HCEC 1CT (cell line): ENCODE measurements at places on chromosomes 16 and 17.

DNA sequence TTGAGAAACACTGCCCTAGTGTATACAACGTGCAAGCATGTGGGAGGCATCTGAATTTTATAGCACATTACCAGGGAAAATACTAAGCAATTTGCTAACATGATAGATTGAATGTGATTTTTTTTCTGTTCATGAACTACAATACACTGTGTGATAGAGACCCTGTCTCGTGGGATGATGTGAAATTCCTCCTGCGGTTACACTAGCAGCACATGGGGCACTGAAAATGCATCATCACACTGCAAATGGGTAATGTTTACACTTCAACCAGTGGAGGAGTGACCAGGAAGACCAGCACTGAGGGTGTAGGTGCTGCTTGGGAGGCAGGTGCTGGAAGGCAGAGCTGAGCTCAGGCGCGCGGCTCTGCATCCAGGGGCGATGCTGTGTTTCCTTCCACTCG lies 28.8 kb downstream of the ORC6 start:
- DNase-seq, result no peak

GRCh38 chr16:57611181-57611580 lies 17.2 kb upstream of the ADGRG1 start:
- peak; percentile 31 for DNase-seq

GRCh38 chr17:77127735-77128361 lies 12.9 kb upstream of the SEC14L1 start:
- no peak for DNase-seq

- peak; percentile 58 for DNase-seq
Observed at GRCh38 chr16:75289189-75289588, 37.8 kb upstream of the BCAR1 start.

GRCh38 chr16:29687755-29688154 lies 8.8 kb downstream of the QPRT start:
- DNase-seq, result no peak

- DNase-seq, result no peak
Observed at GRCh38 chr17:49551221-49552069, 24.2 kb upstream of the NXPH3 start.

DNA sequence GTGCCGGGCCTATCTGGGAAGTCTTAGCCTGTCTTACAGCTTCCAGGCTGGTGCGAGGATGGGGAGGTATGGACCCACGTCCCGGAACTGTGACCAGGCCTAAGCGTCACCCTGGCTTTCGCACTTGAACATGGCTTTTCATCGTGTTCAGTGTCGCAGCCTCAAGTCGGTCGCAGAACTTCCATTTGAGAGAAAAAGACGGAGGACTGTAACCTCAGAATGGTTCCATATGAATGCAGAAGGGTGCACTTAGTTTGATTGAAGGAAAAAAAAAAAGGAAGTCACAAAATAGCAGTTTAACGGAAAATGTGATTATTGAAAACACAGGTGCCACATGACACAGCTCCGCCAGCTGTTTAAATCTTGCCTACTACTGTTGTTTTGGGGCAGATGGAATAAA lies 30.2 kb upstream of the JPT2 start:
- no peak for DNase-seq

DNA sequence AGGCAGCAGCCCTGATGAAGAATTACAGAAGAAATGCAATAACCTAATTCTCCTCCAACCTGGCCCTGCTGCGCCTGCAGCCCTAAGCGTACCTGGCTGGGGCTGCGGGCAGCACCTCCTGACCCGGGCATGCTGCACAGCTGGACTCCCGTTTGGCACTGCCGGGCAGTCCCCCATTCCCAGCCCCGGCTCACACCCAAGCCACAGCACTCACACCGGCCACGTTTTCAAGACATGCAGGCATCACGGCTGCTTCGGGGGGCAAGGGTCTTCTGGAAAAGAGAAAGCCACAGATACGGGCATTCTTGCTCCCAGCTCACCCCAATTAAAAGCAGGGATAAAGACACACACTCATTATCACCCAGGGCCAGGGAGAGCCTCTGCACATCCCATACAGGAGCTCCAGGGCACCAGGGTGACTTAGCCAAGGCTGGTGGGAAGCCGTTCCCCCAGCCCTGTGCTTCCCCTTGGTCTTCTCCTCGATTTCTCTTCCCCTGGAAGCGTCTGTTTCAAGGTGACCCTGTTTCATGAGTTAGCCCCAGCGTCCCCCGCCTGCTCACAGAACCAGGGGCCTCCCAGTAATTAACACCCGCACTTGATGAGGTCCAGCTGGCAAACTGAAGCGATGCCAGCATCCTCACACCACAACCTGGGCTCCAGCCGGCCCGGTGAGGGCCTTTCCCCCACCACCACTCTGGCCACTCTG lies 216.7 kb downstream of the C16orf78 start:
- no peak for DNase-seq

- DNase-seq, result peak; percentile 45
Observed at GRCh38 chr17:49337884-49338283, 24.2 kb downstream of the ZNF652 start.

- DNase-seq, result no peak
Observed at GRCh38 chr16:82157836-82158235, 12.2 kb downstream of the MPHOSPH6 start.

- no peak for DNase-seq
Observed at GRCh38 chr16:70662991-70663523, 16.7 kb downstream of the IL34 start.

DNA sequence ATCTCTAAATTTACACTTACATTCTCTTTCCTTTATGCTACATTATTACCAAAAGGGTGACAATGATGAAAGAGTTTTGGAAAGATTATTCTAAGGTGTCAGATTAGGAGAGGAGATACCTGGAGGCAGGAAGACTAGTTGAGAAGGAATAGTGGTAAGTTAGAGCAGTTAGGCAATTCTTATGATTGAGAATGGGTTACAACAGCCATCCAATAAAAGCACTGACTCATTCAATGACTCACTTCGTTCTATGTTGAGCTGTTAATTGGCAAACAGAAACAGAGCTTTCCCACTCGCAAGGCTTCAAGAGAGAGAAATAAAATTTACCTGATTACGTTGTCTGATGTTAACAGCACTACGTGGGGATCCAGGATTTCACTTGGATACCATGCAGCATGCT lies 5.8 kb downstream of the NUP88 start:
- DNase-seq, result peak; percentile 87

DNA sequence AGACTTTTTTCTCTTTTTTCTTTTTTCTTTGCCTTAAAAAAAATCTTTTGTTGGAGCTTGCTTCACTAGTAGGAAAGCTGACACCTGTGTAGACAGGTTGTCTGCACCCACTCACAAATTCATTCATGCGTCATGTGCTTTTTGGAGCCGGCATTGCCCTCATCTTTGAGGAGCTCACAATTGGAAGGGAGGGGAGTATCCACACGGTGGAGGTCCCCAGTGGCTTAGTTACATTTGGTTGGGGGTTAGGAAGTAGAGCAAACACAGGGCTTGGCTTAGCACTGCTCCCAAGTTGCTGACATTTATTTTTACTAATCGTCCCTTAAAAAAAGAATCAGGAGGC lies 18.7 kb upstream of the MEIOB start:
- DNase-seq, result no peak

DNA sequence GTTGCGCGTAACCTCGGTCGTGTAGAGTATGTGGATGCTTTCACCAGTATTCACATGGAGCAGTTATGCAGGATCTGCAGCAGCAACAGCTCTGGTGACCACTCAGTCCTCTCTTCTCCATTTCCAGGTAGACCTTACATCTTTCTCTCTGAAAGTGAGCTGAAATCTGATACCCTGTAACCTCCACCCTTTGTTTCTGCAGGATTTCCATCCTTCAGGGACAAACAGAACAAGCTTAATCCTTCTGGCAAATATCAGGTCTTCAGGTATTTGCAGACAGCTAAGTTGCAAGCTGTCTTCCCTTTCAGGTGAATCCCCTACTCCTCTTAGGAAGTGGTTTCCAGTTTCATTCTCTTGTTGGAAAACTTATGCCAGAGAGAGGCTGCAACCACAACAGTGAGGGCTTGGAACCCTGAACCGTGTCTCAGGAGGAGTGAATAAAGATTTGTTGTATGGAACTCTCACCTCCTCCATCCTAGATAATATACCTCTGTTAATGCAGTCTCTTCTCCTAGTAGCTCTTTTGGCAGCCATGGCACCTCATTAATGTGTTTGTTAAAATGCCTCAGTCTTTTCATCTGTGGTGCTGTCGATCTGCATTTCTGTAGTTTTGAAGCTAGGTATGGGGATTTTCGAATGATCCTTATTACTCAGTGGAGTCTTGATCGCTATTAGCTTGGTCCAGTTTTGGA lies 172.5 kb downstream of the PRKCA start:
- DNase-seq, result no peak

- no peak for DNase-seq
Observed at GRCh38 chr16:87051526-87052320, 265.5 kb downstream of the C16orf95 start.

GRCh38 chr17:82668631-82669099 lies 20.4 kb upstream of the WDR45B start:
- DNase-seq, result no peak

- DNase-seq, result no peak
Observed at GRCh38 chr16:79714440-79714839, 113.9 kb upstream of the MAF start.

- peak; percentile 69 for DNase-seq
Observed at GRCh38 chr16:88685156-88686061, 898 bp downstream of the SNAI3 start.

GRCh38 chr17:12712415-12712814 lies 46.7 kb downstream of the MYOCD start:
- DNase-seq, result no peak

DNA sequence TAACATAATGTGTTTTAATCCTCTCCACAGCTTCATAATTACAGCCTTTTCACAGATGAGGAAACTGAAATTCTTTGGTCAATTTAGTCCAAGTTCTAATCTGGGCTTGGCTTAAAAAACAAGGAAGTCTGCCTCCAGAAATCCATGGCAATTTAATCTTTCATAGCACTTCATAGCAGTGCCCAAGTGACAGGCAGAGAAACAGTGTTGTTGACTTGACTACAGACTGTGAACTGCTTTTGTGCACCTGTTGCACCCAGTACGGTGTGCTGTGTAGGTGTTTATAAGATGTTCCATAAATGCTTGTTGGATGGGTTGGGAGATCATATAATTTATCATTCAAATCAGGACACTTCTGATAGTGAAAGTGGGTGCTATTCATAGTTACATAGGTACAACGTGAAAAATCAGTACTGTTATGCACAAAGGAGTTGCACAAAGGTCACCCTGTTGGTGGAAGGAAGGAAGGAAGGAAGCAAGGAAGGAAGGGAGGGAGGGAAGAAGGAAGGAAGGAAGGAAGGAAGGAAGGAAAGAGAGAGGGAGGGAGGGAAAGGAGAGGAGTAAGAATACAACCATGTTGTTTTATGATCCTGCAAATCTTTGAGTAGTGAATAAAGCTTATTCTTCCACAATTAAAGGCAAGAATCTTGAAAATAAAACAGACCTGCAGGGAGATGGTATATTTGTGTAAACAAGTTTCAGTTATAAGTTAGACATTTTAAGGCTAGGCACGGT lies 56.5 kb upstream of the HLF start:
- DNase-seq, result no peak

DNA sequence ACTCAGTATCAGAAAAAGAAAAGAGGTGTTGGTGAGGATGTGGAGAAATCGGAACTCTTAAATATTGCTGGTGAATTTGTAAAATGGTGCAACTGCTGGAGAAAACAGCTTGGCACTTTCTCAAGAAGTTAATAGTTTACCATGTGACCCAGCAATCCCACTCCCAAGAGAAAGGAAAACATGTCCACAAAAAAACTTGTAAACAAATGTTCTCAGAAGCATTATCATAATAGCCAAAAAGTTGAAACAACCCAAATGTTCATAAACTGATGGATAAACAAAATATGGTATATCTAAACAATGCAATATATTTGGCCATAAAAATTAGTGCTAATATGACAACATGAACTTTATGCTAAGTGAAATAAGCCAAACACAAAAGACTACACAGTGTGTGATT lies 2.6 kb upstream of the MAPK7 start:
- DNase-seq, result no peak

DNA sequence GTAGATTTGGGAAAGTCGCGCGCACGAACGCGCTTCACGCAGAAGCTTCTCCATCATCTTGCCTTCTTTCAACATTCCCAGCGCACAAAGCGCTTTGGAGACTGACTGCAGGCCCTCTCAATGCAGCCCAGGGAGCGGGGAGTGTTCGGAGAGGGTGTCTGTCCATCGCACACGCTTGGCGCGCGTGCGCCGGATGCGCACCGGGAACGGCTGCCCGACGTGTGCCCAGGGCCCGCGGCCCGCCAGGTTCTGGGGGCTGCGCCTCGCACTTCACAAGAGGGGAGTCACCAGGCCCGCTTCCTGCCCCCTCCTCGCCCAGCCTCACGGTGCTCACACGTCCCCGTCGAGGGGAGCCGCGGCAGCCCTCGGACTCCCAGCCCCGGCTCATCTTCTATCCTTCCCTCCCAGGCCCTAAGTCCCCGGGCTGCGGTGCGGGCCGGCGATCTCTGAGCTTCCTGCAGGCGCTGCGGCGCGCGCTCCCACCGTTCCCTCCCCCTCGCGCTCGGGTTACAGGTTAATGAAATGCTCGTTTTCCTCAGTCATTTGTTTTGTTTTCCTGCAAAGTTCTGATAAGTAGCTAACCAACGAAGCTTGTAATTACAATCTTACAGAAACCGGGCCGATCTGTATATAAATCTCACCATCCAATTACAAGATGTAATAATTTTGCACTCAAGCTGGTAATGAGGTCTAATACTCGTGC lies 2.8 kb upstream of the IRX3 start:
- no peak for DNase-seq

DNA sequence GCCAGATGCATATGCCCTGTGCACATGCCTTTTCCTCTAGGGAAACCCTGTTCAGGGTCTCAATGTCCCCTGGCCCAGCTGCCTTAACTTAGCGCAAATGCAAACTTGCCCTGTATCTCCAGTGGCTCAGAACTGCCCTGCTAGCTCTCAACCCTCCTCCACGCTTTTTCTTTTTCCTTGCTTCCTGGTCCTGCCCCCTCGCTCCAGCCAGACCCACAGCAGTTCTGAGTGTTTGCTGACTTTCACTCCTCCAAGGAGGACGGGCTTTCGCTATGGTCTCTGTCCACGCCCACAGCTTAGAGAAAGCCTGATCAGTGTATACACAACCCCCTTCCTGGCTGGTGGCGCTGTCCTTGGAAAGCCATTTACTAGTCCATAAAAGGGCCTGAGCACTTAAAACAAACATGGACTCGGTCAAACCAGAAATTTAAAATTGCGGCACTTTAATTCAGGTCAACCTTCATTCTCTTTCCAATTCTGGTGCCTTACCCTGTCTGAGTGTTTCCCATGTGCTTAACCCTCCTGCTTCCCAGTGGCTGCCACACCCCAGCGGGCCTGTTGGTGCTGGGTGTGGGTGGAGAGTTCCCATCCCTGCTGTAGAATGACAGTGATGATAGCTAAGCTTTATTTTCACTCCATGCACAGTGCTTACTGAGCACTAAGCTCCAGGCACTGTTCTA lies 15.6 kb upstream of the TMEM98 start:
- DNase-seq, result peak; percentile 76
